ENCODE measurements at places on chromosomes 4 and X. TPM values are rescaled to one million over a fixed set of nuclear protein-coding genes. Genes with fewer than 3 reads are reported as not detected.

DNA sequence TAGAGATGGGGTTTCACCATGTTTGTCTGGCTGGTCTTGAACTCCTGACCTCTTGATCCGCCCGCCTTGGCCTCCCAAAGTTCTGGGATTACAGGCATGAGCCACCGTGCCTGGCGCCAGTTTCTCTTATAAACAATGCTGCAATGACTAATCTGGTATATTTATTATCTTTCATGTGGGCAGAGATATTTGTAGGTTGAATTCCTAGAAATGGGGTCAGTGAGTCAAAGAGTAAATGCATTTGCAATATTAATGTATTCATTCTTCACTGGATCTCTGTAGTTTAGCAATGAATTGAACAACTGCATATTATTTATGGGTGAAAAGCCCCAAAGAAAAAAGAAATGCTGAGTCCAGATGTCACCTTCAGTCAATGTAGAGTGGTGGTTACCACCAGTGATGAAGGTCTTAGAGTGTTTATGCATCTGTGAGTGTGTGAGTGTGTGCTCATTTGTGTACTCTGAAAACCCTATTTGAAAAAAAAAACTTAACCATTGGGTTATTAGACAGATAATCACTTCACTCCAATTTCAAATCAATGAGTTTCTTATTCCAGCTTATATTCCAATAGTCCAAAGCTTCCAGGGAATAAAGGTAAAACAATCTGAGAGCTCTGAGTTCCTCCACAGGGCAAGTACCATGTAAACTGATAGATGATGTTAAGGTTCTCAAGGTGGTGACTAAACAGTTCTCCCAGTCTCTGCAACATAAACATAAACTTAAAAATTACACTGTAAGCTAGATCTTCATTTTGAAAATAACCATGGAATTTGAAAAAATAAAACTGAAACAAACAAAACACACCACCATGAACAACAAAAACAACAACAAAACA is 22.6 kb upstream of the CD38 start:
- DNase-seq: no peak

DNA sequence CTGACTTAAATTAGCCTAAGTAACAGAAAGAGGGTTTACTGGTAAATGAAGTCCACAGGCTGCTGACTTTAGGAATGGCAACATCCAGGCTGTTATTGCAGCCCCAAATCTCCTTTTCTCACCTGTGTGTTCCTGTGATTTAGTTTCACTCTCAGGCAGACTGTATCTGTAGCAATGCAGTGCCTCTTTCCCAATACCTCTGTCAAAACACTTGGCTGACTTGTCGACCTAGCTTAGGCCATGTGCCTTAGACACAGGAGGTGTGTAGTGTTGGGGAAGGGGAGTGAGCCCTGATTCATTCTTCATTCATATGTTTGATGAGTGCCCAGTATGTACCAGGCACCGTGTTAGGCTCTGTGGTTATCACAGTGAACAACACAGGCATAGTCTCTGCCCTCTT is 46.9 kb downstream of the JADE3 start:
- no peak for DNase-seq

The TMEM156 gene
- 0.41 TPM for total RNA-seq

The MAGEA2 gene
- not detected for total RNA-seq

DNA sequence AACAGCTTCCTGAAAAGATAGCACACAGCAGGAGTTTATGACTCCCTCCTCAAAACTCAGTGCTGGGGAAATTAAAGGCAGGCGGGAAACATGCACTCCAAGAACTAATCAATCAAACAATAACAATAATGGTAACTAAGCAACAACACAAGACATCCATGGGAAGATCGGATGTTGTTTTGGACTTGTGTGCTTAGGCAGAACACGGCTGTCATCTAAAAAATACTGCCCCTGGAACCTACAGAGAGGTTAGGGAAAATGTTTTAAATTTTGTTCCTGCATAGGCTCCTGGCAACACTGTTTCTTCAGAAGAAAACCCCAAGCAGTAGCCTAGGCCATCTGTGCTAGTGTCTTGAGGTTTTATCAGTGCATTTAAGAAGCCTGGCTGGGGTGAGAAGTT is 1378.2 kb downstream of the STIM2 start:
- DNase-seq: no peak

DNA sequence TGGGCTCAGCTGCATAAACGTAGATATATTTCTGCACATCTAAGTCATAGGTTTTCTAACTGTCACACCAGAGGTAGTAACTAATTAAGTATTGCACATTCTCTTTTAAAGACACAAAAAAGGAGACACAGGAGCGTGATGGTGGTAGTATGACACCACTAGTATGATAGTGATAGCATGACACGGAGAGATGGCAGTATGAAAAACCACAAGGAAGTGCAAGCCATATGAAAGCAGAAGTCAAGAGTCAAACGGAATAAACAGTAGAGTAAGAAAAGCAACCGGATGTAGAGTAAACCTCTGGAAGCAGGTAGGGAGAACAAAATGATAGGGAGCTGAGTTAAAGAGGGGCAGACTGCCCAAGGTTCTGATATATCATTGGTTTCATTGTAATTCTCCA is 382.2 kb upstream of the INTU start:
- no peak for DNase-seq

- DNase-seq: no peak
These were observed 138.2 kb downstream of the GUCY2F start for GRCh38 chrX:109343671-109344070.

- DNase-seq: no peak
These were observed 140.1 kb upstream of the TRAM1L1 start for GRCh38 chr4:117225471-117225870.

GRCh38 chrX:32533848-32534247 is 677.5 kb downstream of the DMD start:
- DNase-seq: no peak

The SLC2A9 gene
- 2.9 TPM for total RNA-seq

DNA sequence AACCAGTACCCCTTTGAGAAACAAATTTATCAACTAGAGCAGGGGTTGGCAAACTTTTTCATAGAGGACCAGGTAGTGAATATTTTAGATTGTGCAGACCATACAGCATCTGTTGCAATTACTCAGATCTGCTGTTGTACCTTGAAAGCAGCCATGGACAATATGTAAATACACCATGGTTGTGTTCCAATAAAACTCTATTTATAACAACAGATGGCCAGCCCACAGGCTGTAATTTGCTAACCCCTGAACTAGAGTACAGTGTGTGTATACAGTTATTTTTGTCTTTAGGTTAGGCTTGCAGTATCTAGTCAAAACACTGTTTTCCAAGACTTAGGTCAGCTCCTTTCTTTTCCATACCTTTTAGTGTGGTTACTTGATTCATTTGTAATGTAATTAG is 54.4 kb downstream of the PHKA1 start:
- no peak for DNase-seq

- no peak for DNase-seq
These were observed 223.9 kb upstream of the ANKRD50 start for GRCh38 chr4:124936427-124936826.

- no peak for DNase-seq
These were observed 13.2 kb downstream of the CLDN34 start for GRCh38 chrX:9980401-9980800.

The UNC5C gene
- total RNA-seq: 14.3 TPM

- DNase-seq: no peak
These were observed at the start of gene TEX13D for GRCh38 chrX:124332481-124333424. Gene TEX13D (plus strand): TSS chrX:124332660. CDS start chrX:124332918, 258 bp downstream.

The AKAP14 gene
- not detected for total RNA-seq

The NDP gene
- 27.3 TPM for total RNA-seq

The NLGN4X gene
- 40.8 TPM for total RNA-seq

The CCDC158 gene
- 6.1 TPM for total RNA-seq

The UGT2B15 gene
- total RNA-seq: not detected

- DNase-seq: no peak
These were observed 1306.6 kb upstream of the PABPC4L start for GRCh38 chr4:135508006-135508714.

GRCh38 chrX:124010157-124010556 is 48.7 kb downstream of the STAG2 start:
- DNase-seq: no peak

DNA sequence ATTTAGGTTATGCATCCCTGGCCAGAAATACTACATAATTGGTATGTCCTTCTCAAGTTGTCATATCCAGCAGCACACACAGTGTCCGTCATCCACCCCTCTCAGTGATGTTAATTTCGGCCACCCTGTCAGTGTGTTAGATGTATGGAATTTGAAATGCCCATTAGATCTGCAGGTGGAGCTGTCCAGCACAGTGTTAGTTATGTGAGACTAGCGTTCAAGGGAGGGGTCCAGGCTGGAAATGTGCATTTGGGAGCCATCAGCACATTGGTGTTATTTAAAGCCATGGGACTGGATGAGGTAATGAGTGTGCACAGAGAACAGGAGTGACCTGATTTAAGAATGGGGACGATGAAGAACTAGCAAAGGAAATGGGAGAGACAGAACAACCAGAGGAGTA is 22.4 kb downstream of the ANAPC4 start:
- DNase-seq: no peak

The TMEM144 gene
- total RNA-seq: 2.4 TPM

The SOD3 gene
- total RNA-seq: not detected

GRCh38 chrX:45360571-45360970 is 159.9 kb upstream of the DIPK2B start:
- DNase-seq: no peak
